ENCODE measurements at places on chromosomes 7 and 10.

DNA sequence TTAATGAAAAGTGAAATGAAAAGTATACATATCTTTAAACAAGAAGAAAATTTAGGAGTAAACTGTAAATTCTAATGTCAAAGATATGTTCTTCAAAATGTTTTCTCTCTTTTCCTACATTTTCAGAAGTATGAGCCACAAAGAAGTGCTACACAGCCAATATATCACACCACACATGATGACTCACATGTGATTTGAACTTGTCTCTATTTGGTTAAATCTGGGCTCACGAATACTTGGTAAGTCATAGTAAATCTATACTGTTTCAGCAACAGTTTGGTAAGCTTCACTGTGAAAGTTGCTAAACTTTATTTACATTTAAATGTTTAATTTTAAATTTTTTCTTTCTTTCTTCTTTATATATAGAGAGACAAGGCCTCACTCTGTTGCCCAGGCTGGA is 380.6 kb upstream of the IGFBP3 start:
- DNase-seq: no peak

- DNase-seq: no peak
Measured at GRCh38 chr7:43942997-43943396, 16.8 kb downstream of the UBE2D4 start.

- no peak for DNase-seq
Measured at GRCh38 chr10:103470761-103471653, 8.0 kb downstream of the CALHM3 start.

- no peak for DNase-seq
Measured at GRCh38 chr10:16964576-16965343, 147.5 kb upstream of the RSU1 start.

DNA sequence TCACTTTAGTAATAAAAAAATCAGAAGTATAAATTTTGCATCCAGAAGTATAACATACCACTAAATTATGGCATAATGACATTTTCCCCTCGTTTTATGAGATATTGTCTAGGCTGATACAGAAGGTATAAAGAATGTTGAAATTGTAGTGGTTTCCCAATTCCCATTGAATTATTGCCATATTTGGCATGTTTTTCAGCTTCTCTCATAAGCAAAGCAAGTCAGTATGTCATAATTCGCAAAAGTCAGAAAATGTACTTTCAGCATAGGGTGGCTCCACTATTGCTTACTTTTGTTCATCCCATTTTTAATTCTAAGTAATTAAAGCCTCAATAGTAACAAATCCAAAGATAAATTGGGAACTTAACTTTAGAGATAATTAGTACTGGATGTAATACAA is 19.7 kb upstream of the PTPRZ1 start:
- DNase-seq: no peak

DNA sequence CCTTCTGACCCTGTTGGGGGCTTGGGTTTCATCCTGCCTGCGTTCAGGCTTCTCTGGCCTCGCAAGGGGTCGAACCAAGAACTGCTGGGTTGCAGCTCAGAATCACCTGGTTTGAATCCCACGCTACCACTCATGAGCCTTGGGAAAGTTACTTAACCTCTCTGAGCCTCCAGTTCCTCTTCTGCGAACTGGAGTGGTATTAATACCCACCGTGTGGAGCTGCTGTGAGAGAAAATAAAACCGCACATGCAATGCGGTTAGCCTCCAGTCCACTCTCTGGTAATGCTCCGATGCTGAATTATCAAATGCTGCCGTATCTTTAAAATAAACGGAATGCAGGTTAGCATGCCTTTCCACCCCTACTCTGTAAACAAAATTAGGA is 171.9 kb downstream of the ARHGAP12 start:
- no peak for DNase-seq

DNA sequence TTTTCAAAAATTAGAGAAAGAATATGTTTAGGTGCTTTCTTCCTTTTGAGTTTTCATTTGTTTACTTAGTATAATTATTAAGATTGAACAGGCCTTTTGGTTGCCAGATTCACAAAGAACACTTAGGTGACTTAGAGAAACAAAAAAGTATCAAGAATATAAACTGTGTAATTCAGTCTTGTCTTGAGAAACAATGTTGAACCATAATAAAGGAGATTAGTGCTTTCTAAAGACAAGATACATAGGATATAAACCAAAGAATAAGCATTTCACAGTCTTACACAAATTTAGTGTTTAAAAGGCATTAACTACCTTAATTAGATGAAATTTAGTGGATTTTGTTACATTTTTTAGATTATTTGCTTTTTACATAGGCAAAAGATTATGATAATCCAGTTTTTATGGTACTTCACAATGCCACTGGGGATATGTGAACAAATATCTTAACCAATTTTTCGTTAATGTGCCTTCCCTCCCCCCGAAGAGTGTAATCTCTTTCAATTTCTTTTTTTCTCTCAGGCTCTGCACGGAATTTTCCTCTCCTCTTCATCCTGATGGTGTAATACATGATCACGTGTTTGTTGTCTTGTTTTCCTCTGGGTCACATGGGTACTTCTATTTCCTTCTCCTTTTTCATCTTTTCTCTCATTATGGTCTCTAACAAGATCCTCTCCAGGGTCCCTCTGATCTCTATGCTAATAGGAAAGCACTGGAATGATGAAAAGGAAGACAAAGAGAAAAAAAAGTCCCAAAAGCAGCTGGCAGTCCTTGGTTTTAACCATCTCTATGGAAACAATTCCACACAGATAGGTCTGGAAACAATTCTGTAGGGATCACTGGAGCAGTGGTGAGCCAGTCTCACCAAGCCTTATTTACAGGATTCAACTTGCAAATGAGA is 3.7 kb upstream of the HNRNPH3 start:
- DNase-seq: no peak

DNA sequence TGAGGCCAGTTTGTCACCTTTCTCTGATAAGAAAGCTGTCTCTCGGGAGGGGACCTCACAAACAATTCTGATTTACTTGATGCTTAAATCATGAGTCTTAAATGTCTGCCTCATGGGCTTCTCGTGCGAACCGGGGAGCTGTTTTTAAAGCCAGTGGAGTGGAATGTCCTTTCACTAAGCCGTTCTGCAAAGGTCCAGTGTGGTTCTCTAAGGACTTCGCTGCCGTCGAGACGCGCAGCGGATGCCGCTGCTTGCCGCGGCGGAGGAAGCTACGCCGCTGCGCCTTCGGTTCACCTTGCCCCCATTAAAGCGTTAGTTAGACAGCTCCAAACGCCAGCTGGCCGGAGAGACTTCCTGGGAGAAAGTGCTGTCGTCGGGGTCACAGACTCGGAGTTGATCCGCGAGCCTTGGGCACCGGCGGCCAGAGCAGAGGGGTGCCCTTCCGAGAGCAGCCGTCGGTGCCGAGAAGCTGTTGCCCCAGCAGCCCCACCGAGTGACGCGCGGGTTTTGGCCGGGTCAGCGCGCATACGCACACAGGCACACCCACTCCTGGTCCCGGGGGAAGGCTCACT is 1.3 kb upstream of the HMX3 start:
- DNase-seq: no peak

DNA sequence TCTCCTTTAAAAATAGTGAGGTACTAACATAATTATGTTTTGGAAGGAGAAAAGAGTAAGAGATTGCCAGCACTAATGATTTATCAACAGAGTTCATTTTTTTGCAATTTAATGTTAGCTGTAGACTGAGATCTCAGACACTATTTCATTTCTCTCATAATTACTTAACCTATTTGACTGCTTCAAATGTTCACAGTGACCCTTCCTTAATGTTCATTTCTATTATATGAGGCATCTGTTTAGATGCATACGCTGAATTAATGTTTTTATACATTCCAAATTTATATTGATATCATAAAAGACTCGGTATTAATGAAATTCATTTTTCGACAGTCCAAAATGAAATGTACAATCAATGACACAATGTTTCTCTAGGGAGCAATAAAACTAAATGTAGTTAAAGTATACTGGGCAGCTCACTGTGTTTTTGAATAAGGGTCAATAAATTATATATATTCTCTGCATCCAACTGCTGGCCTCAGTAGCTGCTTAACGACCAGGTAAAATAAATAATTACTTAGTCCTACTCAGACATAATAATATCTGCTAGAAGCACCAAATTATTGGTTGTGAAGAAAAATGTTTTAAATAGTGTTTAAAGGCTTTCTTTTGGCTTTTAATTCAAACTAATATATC is 373.4 kb downstream of the MAGI2 start:
- no peak for DNase-seq

DNA sequence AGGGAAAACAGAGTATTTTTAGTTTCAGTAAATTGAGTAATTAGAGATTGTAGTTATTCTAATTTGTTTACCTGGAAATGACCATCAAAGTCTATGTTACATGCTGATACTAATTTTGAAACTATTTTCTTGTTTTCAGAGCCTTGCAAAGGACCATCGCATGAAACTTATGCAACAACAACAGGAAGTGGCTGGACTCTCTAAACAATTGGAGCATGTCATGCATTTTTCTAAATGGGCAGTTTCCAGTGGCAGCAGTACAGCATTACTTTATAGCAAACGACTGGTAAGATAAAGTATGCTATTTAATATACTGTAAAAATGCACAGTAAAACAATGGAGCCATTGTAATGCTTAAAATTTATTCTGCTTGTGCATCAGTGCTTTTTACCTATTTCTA is 78.5 kb downstream of the TRIM24 start:
- no peak for DNase-seq

GRCh38 chr7:75861636-75862035 is 17.2 kb upstream of the RHBDD2 start:
- DNase-seq: no peak

DNA sequence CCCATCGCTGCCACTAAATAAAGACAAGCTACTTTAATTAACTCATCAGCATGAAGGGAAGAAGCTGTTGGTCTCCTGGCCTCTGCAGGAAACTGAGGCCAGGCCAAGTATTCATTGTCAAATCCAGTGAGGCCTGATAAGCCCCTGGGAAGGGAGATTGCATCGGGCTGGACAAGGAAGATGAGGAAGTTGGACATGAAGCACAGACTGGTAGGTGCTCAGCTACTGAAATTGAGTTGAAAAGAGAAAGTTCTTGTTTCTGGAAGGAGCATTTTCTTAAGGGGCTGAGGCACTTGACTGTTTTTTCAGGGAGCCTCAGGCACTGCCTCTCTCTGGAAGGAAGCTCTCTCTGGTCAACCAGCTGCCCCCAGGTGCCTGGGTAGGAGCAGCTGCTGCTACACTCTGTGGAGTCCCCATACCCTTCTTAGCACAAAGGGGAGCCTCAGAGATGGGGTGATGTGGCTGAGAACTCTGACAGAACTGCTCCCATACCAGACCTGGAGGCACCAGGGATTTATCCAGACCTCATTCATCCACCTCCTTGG is 90.3 kb upstream of the IKZF1 start:
- DNase-seq: no peak

GRCh38 chr10:15360566-15360965 is 10.5 kb downstream of the FAM171A1 start:
- no peak for DNase-seq

- DNase-seq: peak; percentile 29
Measured at GRCh38 chr7:110186334-110186733, 904.6 kb upstream of the LRRN3 start.

GRCh38 chr7:80827239-80827633 is 91.6 kb downstream of the SEMA3C start:
- DNase-seq: no peak

GRCh38 chr7:135971366-135971725 is 5.8 kb downstream of the MTPN start:
- DNase-seq: no peak

DNA sequence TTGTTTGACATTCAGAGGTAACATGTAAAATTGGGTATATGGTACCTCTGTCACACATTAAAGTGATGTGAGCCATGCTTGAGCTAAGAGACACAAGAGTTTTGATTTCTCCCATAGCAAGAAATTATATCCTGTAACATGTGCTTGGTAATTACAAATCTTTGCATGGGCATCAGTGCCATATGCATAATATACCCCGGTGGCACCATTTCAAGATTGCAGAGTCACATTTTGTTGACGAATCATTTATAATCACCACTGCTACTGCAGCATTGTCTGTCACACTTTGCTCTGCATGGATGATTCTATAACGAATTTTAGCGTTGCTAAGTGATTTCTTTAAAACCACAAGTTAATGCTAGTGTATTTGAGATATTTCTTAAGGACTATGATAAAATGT is 443.7 kb upstream of the LRRN3 start:
- DNase-seq: no peak

DNA sequence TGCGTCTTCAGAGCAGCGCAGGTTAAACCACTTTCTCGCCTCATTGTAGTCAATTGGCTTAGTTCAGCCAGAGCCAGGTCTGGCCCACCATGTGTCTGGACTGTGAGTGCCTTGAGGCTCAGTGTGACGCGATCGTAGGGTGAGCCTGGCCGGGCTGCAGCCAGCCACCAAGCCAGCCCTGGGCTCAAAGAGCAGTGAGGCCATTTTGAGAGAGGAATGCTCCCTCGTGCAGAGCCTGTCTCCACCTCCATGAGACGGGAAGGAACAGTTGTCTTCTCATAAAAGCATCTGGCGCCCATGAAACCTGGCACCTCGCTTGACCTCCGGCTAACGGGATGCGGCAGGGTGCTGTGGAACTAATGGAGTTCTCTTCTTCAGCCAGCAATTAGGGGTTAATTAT is 34.5 kb downstream of the LHPP start:
- no peak for DNase-seq

DNA sequence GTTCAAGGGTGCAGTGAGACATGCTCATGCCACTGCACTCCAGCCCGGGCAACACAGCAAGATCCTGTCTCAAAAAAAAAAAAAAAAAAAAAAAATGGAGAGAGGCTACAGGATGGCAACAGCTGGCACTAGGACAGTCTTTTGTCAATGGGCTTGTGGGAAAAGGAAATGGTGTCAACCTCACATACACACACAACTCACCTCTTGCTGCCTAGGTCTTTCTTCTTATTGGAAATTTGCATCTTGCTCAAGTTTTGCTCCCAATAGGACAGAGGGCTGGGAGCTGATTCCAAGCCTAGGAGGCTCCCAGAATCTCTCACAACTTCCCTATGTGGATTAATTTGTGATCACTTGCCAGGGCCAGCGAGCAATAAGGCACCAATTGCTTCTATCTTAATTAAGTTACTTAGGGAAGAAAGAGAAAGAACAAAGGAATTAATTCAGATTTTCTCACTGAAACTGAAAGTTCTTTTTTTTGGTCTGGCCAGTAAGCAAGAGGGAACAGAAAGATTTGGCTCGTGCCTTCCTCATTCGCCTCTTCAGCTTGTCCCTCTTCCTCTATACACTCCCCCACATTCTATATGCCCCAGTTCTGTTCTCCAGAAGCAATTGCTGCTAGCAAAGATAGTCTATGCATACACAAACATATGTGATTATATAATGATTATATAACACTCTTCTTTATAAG is 33.8 kb downstream of the MAP3K8 start:
- no peak for DNase-seq

GRCh38 chr10:64261676-64262075 is 740.5 kb downstream of the REEP3 start:
- no peak for DNase-seq

GRCh38 chr10:117248750-117249465 is 8.0 kb downstream of the SLC18A2 start:
- no peak for DNase-seq
